ENCODE measurements at places on chromosomes 2 and 18.

DNA sequence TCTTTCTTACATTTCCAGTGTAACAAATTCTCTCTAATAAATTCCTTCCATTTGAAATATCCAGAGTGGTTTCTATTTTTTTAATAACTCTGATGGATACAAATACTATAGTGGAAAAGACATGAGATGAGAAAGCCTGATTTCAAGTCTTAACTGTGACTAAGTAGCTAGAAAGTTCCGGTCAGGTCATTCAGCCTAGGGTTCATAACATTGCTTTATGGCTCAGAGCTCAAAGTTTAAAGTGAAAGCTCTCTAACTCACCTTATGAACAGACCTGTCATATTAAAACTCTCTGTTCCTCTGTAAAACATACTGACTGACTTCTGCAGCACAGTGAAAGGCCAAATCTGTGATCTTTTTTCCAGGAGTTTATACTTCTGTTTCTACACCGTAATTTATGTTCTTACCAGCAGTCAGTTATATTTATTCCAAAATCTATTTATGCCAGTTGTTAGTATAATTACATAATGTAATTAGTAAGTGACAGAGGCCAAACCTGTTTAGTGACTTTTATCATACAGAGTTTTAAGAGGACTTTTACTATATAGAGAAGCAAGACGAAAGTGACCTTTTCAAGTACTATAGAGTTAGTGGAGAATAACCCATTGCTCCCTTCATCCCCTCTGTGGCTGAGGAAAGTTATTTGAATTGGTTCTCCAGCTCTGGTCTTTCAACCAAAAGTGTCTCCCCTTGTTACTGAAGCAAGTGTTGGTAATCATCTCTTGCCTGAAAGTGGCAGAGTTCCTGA is 118.8 kb upstream of the PDE1A start:
- DNase-seq, result no peak

GRCh38 chr2:17124575-17125318 is 393.5 kb downstream of the RAD51AP2 start:
- DNase-seq, result no peak

DNA sequence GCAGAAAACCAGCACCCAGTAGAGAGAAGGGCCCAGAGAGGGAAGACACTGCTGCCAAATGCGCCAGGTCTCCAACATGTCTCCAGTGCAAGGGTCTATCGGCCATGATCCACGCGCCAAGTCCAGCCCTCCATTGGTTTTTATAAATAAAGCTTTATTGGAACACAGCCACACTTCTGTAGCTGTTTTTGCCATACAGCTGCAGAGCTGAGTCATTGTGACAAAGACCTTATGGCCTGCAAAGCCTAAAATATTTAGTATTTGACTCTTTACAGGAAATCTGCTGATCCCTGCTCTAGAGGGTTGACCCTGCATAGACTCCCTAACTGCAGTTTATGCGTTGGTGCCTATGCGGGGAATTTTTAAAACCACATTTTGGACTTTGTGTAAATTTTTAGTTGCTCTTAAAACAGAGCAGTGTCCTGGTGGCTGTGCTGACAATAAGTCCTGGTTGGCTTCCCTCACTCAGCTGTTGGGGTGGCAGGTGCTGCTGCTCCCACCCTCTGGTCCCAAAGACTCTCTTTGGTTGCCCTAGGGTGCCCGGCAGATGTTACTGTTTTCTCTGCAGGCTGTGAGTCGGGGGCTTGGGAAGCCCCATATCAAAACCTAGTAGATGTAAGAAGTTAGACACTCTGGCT is 154.9 kb downstream of the CTIF start:
- no peak for DNase-seq

- DNase-seq, result peak; percentile 20
These were observed 32.6 kb downstream of the LAMA3 start for GRCh38 chr18:23721696-23722480.

DNA sequence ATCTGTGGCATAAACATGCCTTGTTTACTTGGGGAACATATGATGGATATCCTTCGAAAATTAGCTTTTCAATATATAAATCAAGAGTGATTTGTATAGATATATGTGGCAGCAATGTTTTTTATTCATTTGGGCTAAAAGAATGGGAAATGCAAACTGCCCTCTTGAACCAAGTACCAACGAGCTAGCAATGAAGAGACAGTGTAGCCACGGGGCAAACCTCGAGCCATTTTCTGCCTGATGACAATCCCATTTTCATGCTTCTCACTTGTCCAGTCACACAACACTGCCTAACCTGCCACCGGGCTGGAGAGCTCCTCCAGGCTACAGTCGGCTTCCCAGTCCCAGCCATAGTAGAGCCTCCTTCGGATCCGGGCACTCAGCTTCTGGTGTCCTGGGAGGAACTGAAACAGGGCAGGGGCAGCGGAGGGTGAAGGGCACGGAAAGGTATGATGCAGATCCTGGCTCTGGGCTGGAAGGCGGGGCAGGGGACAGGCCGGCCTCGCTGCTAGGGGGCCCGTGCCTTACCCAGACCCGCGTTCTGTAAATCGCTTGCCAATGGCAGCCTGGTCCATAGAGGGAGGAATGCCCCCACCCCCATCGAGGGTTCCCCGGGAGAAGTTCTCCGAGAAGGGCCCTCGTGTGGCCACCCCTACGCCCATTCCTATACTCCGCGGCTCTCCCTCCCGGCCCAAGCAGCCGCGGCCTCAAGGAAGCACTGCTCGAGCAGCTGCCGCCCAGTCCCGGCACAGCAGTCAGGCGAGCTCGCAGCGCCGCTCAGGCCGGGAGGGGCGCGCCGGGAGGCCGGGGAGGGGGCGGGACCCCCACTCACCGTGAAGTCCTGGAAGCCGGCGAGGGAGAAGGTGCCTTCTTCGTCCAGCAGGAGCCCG is 552 bp downstream of the CNPPD1 start:
- no peak for DNase-seq

- DNase-seq, result no peak
These were observed 191.9 kb upstream of the FN1 start for GRCh38 chr2:215627771-215628170.

DNA sequence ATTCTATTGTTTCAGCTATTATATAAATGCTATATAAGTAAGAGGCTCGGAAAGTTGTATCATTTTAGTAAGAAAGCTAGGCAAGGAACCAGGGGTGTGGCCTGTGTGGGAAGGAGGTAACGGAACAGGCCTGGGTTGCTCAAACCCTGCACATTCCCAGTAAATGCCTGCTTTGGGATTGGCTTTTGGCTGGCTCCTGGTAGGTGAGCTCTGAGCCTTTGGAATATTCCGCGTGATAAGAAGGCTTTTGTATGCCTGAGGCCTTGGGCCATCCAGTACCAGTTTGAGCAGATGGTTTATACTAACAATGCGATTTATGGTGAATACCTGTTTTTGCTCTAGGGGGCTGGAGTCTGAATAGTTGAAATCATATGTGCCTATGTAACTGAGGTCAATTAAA is 42.6 kb upstream of the CDH20 start:
- DNase-seq, result no peak

DNA sequence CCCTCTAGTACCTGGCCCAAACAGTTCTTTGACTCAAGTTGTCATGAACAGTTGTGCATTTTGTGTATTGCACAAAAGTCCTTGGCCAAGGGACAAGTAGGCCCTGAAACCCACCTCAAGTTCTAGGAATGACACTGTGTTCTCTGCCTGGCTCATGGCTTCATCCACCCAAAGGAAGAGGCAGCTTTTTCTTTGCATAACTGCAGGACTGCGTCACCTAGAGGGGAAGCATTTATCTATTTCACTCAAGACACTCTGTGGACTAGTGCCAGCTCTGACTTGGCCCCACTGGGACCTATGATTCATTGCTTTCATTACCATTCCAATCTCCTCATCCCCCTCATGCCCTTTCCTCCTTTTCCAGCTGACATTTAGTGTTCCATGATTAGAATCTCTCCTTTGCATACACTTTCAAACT is 119.3 kb upstream of the SIX2 start:
- peak; percentile 48 for DNase-seq

DNA sequence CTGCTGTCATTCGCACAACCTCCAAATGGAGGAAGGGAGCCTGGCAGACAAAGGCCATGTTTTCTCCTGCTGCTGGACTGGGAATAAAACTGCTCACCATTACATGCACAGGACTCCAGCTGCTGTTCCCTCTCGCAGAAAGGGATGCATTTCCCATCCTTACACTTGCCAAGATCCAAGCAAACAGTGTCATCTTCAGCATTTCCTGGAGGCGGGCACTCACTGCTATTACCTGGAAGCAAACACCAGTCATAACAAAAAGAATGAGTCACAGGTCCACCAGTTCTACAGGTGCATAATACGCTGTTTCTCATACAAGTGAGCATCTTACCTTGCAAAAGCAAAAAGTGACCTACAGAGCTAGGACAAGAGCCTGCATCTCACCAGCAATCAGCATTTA is 22.7 kb downstream of the IAH1 start:
- DNase-seq, result no peak

- no peak for DNase-seq
These were observed 129.6 kb upstream of the CNGA3 start for GRCh38 chr2:98216616-98217015.

- no peak for DNase-seq
These were observed 115.4 kb upstream of the STK17B start for GRCh38 chr2:196286821-196287220.

GRCh38 chr2:226802573-226802972 is 3.0 kb upstream of the IRS1 start:
- peak; percentile 82 for DNase-seq

DNA sequence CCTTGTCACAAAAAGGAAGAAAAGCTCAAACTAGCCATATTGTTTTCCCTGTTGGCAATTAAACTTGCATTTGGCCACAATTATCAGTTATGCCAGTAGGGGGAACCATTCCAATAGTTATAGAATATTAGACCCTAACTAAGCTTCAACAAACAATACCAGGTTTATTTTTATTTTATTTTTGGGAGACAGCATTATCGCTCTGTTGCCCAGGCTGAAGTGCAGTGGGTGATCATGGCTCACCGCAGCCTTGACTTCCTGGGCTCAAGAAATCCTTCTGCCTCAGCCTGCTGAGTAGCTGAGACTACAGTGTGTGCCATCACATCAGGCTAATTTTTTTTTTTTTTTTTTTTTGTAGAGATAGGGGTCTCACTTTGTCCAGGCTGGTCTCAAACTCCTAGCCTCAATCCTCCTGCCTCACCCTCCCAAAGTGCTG is 102.1 kb downstream of the ATAD2B start:
- DNase-seq, result peak; percentile 39

DNA sequence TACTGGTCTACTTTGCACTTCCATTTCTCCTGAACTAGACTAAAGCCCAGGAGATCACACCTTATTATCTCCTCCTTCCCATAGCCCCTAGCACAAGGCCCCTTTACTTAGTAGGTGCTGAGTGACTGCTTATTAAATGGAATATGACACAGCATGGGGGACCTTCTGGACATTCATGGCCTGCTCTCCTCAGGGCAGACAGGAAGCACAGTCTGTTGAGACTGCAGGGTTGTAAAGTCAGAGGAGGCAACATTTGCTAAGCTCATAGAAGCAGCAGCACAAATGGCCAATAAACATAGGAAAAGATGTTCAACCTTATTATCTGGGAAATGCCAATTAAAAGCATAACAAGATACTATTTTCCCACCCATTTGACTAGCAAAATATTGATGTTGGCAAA is 75.3 kb downstream of the DNMT3A start:
- DNase-seq, result no peak

DNA sequence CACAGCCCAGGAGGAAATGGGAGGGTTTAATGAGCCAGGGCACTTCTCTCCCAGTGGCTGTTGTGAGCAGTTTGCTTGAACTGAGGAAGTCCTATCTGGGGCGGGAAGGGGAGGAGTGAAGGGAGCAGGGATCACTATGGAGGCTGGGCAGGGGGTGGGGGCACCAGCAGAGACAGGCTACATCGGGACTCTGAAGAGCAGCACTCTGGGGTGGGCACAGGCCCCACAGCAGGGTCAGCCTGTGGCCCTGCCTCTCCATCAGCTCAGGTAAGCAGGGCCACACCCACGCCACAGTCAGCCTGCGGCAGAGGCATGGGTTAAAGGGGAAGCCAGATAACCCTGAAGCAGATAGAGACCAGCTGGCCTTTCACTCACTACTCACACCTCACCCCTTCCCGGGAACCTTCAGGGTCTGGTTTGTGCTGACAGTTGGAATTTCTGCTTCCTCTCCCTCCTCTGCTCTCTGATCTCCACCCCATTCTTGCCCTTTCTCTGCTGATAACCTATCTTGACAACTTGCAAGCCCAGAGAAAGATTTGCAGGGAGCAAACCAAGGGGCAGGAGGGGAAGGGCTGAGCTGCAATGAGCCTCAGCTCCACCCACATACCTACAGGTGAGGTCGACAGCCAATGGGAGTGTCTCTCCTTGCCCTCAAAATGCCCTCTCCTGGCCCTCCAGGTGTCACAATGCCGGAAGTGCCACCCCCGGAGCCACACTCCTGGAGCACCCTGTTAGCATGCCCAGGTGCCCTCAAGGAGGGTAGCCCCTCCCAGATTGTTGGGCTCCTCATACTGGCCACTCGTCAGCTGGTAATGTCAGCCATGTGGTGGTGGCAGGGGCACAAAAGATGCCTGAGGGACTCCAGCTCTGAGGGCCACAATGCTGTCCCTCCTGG is 3.7 kb downstream of the SIGLEC15 start:
- no peak for DNase-seq

DNA sequence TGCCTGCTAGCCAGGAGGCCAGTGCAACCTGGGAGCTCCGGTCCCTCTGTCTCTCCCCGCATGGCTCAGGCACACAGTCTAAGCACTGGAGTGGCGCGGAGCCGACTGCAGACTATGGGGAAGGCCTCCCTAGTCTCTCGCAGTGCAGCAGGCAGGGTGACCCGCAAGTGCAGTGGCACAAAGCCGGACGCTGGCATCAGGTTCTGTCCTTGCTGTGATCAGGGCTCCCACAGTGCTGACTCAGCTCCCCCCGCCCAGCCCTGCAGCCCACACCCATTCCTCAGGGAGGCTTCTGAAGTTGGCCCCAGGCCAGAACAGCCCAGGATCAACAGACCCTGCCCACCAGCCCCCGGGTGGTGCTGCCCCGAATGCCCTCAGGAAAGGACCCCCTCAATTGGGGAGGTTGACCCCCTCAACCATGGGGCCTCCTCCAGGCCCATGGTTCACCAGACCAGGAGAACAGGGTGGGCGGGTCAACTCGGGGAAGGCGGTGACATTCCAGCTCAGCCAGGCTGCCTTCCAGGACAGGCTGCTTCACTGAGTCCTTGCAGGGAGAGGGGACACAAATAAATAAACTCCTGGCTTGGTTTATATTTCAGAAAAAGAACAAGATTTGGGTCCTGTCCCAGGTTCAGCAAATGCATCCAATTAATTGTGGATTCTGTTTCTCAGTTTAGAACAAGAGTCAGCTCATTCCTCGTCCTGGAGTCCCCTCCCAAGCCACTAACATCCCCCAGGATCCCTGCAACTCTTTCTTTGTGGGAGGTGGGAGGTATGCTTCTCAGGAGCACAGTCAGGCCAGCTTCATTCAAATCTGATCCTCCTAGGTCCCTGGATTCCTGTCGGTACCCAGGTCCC is 12.2 kb downstream of the BIN1 start:
- DNase-seq, result peak; percentile 85

- no peak for DNase-seq
These were observed 210.5 kb upstream of the NRP2 start for GRCh38 chr2:205471776-205472175.

DNA sequence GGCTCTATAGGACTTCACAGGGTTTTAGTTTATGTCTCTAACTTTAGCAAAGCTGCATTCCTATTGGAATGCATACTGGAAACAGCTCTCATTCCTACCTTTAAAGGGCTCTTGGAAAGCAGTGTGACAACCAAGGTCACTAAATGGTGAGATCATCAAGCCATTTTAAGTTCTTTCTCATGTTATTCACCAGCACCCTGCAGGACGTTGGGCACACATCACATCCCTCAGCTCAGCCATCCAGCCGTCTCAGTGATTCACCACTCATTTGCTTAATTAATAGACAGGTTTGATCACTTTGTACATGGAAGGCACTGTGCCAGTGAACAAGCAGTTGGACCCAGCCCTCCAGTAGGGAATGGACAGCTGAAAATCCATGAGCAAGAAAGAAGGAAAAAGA is 32.2 kb upstream of the RBM44 start:
- DNase-seq, result no peak

All from muscle of back (tissue), 13 donors.